Dermis microvascular lymphatic vessel endothelial cell (primary cell): ENCODE measurements at places on chromosomes 2 and 18. TPM values are rescaled to one million over a fixed set of nuclear protein-coding genes. Genes with fewer than 3 reads are reported as not detected.

TNFAIP6 gene
- total RNA-seq: not detected in 2 replicates

NT5DC4 gene
- not detected in 2 replicates for total RNA-seq

SNORC gene
- 0.13 TPM in 2 replicates for total RNA-seq

SAG gene
- under 0.01 TPM in 1 of 2 replicates, not detected in the other for total RNA-seq

ELOA2 gene
- total RNA-seq: not detected in 2 replicates

HOXD13 gene
- total RNA-seq: under 0.01 TPM in 1 of 2 replicates, not detected in the other

VIT gene
- 0.26 TPM in 1 of 2 replicates, not detected in the other for total RNA-seq

RGPD3 gene
- 0.13 and 0.25 TPM in 2 replicates for total RNA-seq

DNA sequence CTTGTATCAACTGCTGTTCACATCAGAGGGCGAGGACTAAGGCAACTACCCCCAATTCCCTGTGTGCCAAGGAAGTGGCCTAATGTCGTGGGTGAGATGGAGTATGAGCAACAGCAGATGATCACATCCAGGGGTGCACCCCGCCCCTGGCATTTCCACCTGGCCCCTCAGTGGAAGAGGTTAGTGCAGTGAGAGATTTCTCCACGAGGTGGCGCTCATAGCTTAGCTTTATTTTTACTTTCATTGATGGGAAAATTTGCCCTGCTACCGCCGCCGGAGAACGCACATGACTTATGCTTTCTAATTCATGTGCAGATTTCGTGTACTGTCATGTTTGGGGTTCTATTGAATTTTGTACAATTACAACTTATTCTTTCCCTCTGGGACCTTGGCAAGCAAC lies 470.6 kb upstream of the MEX3C start:
- DNase-seq: peak; percentile 6

DNA sequence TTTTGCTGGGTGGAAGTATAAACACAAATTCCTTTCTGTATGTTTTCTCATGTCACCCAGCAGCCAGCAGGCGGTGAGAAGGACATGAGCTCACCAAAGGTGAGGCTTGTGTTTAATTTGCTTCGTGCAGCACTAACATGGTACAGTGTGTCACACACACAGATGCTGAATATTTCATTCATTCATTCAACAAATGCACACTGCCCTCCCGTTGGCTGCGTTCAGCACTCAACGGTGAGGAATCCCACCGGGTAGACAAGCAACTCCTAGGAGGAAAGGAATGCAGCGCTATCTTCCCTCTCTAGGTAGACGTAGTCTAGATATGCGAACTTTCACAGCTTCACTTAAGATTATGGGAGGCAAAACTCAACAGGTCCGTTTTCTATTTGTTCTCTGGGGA lies 85.1 kb downstream of the LONRF2 start:
- DNase-seq: no peak

DNA sequence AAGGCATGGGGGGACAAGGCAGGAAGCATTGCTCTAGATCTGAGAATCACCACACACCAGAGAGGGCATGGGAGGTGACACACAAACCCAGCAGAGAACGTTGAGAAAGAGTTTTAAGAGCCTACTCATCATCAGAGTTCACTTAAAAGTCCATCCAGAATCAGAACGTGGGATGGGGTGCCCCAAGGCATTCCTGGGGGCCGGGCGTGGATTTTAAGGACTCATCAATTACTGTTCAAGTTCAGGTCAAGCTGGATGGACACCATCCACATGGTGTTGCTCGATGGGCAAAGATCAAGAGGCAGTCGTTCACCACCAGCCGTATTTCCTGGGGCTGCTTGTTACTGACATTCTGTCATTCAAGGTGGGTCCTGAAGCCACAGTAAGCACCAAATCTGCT lies 34.9 kb downstream of the BCL11A start:
- DNase-seq: no peak

DNA sequence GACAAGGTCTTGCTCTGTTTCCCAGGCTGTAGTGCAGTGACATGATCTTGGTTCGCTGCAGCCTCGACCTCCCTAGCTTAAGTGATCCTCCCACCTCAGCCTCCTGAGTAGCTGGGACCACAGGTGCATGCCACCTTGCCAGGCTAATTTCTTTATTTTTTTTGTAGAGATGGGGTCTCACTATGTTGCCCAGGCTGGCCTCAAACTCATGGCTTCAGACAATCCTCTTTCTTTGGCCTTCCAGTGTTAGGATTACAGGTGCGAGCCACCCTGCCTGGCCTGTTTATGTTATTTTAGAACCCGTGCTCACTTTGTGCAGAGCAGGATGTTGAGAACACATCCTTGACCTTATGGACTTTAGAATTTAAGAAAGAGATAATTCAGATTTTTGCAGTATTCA lies 17.4 kb downstream of the FAM117B start:
- DNase-seq: no peak

GRCh38 chr18:62288665-62289008 lies 36.5 kb upstream of the TNFRSF11A start:
- DNase-seq: no peak

- no peak for DNase-seq
Measured at GRCh38 chr2:239017491-239018098, 169.7 kb downstream of the TWIST2 start.

GRCh38 chr2:178219247-178219646 lies 24.9 kb downstream of the OSBPL6 start:
- DNase-seq: no peak

GRCh38 chr2:105455488-105456003 lies 56.7 kb upstream of the FHL2 start:
- DNase-seq: no peak

GRCh38 chr18:62715436-62715758 lies at the start of gene PHLPP1:
PHLPP1 (plus strand) TSS chr18:62715541; CDS start chr18:62715684, 143 bp downstream.
- DNase-seq: no peak

DNA sequence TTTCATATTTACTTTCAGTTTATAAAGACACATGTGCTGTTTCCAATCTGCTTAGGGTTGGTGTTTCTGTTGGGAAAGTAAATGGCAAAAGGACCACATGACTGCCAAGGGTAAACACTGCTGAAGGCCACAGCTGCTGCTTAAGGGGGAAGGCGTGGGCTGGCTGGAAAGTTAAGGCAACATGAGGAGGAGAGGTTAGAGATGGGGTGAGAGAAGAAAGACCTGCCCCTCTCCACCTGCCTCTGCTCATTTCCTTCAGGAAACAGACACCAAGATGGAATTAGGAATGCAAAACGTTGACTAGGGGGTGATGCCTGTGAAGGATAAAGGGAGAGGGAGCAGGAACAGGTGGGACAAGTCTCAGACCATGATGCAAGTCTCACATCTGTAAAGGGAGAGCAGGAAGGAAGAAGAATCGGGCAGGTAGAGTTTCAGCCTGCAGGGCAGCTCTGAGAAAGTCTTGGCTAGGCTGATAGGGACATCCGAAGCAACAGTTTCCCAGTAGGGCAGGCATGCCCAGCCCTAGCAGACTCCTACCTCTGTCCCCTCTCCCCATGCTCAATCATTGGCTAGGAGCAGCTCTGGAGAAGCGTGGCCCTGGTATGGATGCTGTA lies 86.0 kb downstream of the CDC42EP3 start:
- DNase-seq: no peak

GRCh38 chr2:18178736-18179349 lies 300.4 kb downstream of the KCNS3 start:
- DNase-seq: peak; percentile 62

- no peak for DNase-seq
Measured at GRCh38 chr2:100262046-100262445, 60.3 kb downstream of the LONRF2 start.

GRCh38 chr2:22420076-22420475 lies 964.9 kb upstream of the KLHL29 start:
- no peak for DNase-seq

GRCh38 chr2:149314687-149315086 lies 15.7 kb upstream of the LYPD6 start:
- no peak for DNase-seq

- no peak for DNase-seq
Measured at GRCh38 chr2:48483506-48483905, 46.4 kb upstream of the STON1 start.

GRCh38 chr2:234793212-234793785 lies 158.5 kb upstream of the SH3BP4 start:
- DNase-seq: no peak

DNA sequence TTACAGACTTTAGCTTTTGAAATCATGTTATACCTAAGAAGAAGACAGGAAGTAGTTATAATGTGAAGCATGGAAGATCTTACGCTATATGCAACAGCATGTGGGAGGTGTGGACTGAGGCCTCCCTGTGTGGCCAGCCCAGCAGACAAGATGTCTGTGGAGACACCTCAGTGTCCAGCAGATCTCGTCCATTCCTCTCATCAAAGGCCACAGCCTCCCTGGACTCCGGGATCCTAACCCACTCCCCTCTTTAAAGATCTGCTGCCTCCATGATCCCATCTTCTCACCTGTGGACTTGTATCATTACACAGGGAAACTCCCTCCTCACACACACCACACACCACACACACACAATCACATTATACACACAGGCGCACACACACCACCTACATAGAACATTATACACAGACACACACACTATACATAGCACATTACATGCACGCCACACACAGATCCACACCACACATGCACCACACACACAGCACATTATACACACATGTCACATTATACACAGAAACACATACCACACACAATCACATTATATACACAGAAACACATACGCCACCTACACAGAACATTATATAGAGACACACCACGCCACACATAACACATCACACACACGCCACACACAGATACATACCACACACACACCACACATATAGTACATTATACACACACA lies 89.5 kb downstream of the PXDN start:
- DNase-seq: peak; percentile 15

- DNase-seq: no peak
Measured at GRCh38 chr18:63132819-63133200, 186.8 kb downstream of the BCL2 start.

GRCh38 chr2:47640356-47640755 lies 142.6 kb upstream of the MSH6 start:
- no peak for DNase-seq

DNA sequence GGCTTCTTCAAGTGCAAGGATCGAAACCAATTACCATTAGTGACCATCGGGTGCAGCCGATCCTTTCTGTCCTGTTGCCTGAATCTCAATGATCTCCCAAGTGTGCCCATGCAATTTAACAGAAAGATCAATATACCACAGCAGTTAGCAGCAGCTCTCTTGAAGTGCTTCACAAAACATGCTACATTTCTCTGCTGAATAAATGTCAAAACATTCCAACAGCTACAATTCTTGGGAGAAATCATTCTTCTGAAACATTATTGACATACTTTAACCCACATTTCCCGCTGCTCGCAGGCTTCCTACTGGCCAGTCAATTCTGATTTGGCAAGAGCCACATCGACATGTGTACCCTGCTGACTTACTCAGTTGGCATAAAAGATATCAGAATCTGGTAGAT lies 907.7 kb downstream of the TMEM182 start:
- DNase-seq: no peak

DNA sequence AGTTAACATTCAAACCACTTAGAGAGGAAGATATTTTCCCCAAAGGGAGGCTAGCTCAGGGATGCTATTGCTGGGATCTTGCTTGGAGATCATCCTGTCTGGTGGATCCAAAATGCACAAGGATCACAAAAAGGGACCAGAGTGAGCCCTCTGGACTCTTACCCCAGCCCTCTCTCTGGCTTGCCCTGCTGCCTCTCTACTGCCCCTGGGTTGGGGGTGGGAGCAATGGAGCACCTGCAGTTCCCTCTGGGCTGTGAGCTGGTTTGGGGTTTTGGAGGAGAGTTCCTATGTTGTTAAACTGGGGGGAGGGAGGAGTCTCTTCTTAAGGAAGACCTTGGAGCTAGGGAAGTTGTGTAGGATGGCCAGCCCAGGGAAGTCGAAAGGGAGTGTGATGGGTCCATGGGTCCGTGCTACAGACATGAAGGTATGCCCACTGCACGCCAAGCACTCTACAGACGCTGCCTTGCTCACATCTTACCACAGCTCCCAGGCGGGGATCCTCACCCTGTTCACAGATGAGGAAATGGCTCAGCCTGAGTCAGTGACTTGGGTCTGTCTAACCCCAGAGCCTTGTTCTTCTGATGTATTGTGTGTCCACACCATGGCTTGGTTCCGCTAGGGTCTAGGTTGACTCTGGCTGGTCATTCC lies 3.8 kb downstream of the LBH start:
- no peak for DNase-seq

- no peak for DNase-seq
Measured at GRCh38 chr18:3645384-3646156, 195.6 kb downstream of the TGIF1 start.

GRCh38 chr2:102449370-102449974 lies 23.6 kb upstream of the SLC9A4 start:
- DNase-seq: peak; percentile 50

DNA sequence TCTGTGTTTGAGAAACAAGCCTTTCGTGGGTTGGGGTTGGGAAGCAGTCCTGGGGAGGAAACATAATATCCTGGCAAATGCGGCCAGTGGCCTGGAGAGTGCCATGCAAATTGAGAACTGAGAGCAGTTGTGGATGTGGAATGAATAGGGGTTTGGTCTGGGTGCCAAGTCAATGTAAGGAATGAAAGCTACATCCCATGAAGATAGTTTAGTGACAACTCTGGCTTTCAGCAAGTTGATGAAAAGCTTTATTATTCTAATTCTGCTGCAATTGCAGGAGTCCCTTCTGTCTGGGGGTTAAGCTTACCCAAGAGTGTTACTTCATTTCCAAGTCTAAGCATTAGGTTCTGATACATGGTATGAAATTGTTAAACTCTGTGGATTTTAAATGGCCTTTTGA lies 771.6 kb downstream of the DPP10 start:
- DNase-seq: no peak

GRCh38 chr2:231467613-231468530 lies 3.6 kb upstream of the NCL start:
- DNase-seq: no peak
